ENCODE measurements at places on chromosomes 7 and 10.

DNA sequence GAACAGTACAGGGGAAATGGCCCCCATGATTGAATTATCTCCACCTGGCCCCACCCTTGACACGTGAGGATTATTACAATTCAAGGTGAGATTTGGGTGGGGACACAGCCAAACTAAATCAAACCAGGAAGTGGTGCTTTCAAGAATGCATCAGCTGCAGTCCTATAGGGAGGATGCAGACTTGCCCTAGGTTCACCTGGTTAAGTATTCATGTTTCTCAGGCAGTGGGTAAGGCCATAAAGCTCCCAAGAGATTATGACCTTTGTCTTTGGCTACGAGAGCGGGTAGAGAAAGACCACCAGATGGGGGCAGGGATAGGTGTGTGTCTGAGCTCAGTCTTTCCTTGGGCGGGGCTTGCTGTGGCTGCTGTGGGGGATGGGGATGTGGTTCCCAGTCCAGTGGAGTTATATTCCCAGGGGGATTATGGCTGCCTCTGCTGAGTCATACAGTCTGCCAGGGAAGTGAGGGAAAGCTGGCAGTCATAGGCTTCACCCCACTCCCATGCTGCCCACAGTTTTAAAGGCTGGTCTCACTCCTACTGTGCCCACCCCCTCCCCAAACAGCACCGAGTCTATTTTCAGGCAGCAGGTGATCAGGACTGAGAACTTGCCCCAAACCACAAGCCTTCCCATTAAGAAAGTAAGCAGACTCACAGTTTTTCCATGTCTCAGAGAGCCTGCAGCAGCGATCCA lies 8.4 kb upstream of the R3HCC1L start:
- no peak for DNase-seq

GRCh38 chr7:146701166-146701565 lies 584.6 kb downstream of the CNTNAP2 start:
- peak; percentile 67 for DNase-seq

DNA sequence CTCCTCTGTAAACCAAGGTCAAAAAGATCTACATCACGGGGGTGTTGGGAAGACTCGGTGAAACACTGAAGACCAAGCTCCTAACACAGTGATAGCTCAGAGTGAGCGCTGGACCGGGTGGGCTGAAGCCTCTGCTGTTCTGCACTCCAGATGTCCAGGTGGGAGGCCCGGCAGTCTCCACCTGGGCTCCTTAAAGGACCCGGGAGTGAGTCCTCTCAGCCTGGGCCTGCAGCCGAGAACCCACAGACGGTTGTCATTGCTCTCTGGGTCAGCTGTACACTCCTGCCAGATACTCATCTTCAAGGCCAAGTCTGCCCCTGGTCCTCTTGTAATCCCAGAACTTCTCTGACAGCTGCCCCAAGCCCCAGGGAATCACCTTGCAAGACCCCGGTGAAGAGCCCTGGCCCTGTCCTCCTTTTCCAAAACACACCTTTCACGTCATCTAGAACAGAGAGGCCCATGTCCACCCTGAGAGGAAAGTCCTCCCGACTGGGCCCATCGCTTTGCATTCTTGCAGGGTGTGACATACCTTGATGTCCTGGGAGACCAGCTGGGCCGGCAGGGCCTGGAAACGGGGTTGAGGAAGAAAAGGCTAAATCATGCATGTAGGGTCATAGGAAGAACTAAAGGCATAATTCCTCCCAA lies 43.7 kb downstream of the COL17A1 start:
- no peak for DNase-seq

GRCh38 chr7:18387191-18387735 lies 108.3 kb upstream of the HDAC9 start:
- DNase-seq = no peak

DNA sequence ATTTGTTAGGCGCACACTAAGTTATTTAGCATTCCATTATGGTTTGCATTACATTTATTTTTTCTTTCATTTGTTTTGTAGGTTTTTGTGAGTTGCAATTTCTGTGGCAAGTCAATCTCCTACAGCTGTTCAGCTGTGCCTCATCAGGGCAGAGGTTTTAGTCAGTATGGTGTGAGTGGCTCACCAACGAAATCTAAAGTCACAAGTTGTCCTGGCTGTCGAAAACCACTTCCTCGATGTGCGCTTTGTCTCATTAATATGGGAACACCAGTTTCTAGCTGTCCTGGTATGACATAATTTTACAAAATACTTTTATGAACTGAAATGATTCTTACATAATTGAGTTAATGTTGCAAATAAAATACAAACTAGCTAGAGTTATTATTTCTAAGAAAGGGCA lies 29.5 kb downstream of the MIOS start:
- no peak for DNase-seq

DNA sequence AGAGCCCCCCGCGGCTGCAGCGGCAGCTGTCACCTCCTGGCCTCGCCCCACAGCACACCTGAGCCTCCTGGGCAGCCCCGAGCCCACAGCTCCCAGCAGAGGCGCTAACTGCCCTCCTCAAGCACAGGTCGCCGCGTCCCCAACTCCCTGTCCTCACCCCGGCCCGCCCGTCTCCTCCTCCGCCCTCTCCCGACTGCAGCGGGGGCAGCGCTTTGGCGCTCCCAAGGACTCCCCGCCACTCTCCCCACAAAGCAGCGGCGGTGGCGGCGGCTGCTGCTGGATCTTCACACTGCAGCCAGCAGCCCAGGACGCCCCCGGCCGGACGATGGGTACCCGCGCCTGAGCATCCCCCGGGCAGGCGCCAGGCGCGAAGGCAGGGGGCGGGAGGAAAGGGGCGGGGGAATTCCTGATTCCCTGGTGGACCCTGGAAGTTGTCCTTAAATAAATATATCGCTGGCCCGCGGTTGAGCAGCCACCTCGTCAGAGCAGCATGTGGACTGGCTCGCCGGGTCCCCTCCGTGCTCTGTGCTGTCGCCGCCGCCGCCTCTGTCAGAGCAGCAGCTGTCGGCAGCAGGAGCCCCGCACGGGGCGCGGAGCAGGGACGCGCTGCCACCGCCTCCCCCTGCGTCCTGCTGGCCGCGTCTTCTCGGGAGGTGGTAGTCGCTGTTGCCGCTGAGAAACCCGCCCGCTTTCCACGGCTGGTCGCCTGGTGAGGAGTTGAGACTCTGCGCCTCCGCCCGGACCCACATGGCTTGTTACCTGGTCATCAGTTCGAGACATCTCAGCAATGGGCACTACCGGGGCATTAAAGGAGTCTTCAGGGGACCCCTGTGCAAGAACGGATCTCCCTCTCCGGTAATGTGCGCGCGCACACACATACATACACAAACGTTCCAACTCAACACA lies at the start of gene ZNF804B:
ZNF804B (plus strand) TSS at position 471 of the 906 bp plus-strand sequence; CDS start at position 748, 277 bp downstream.
- no peak for DNase-seq

DNA sequence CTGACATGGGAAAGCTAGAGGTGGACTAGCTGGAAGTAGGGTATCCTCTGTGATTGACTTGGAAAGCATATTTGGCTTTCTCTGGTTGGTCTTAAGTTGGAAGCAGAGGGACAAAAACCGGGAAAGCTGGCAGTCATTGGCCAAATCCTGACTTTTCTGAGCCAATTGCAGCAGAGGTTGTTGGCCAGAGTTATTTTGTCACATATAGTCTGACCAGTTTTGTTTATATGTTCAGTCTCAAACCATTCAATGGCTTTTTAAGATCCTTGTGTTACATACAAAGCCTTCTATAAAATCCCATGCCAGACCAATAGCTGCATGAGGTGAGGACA lies 6.3 kb downstream of the CFAP69 start:
- DNase-seq = no peak

DNA sequence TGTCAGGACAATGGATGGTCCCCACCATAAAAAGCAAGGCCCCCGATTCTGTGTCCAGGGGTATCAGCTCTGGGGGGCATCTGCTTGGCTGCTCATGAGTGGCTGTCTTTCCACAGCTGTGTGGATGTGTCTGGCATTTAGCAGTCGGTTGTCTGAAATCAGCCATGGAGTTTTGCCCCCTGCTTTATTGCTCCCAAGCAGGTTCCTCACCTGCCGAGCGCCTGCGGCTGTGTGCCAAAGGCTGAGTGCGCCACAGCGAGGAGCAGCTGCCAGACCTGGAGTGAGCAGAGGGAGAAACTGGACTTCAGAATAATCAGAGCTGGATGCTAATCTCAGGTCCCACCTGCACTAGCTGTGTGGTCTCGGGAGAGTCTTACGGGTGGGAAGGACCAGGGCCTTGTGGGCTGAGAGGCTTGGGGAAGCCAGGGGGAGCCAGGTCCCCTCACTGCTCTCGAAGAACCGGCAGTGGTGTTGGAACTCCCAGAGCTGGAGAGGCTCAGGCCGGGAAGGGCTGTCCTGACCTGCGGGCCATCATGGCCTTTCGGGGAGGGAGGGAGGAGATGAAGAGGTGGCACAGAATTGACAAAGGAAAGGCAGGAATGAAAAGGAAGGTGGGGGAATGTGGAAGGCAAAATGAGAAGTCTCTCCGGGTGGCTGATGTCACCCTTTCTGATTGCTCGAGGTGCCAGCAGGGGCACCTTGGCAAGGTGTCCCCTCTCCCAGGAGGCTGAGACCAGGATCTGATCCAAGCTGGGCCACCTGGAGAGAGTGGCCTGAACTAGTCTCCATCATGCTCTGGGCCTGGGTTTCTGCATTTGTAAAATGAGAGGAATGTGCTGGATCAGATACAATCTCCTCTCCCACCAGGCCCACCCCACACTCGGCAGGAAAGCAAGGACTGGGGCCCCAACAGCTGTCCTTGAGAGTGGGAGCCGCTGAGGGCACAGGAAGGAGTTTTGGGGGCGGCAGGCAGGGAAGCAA lies 30.2 kb upstream of the LEP start:
- peak; percentile 7 for DNase-seq

GRCh38 chr7:100369105-100369504 lies 4.2 kb upstream of the PILRA start:
- no peak for DNase-seq

GRCh38 chr7:47342296-47343060 lies 239.4 kb downstream of the TNS3 start:
- no peak for DNase-seq

DNA sequence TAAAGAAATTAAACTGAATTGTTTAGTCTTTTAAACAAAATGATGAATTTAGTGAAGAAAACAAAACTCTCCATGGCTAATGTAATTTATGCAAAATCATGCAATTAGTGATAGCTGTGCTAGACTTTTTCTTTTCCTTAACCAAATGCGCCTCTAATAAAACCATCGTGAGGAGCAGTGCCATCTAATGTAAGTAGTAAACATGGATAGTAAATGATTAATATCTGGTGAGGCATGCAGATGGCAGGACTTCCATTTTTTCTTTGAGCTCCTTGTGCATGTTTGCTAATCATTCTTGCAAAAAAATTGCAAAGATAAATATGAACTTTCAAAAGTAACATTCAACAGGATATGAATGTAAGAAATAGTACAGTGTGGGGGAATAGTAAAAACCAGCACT lies 2.3 kb downstream of the INSYN2A start:
- DNase-seq = no peak

GRCh38 chr7:43531700-43532099 lies 51.2 kb upstream of the STK17A start:
- DNase-seq = no peak

Measured in NCI-H774 (cell line).